ENCODE measurements at places on chromosomes 16 and 17.

- no peak for DNase-seq
Observed at GRCh38 chr16:54554581-54554980, 268.0 kb upstream of the IRX3 start.

- DNase-seq: no peak
Observed at GRCh38 chr16:85610059-85610445, 3.1 kb upstream of the GSE1 start.

DNA sequence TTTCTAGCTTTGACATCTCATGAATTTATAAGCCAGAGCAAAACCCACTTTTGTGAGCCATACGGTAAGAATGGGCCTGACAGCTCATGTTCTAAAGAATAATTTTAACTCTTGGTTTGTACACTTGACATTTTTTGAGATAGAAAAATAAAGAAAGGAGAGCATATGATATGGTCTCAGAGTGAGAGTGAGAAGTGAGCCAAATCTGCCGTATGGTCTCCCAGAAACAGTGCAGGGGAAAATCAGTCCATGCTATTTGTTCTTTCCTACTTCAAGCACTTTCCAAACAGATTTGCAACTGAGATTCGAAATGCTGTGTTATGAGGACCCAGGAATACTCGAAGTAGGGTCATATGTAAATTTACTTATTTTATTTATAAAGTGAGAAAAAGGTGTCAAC, 20.9 kb downstream of the SMIM36 start:
- DNase-seq: no peak

- no peak for DNase-seq
Observed at GRCh38 chr17:1878419-1879121, 48.8 kb downstream of the RPA1 start.

DNA sequence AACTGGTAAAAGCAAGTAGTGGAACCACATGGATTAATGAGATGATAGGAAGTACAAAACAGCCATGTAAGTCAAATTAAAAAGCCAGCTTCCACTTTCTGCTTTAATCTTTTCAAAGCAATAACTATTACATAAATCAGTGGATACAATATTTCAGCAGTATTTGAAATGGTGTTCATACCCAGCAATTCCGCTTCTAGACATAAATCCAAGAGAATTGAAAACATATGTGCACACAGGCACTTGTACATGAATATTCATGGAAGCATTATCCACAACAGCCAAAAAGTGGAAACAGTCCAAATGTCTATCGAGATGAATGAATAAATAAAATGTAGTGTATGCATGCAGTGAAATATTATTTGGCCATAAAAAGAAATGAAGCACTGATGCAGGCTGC, 27.4 kb downstream of the SLFN12L start:
- DNase-seq: no peak

DNA sequence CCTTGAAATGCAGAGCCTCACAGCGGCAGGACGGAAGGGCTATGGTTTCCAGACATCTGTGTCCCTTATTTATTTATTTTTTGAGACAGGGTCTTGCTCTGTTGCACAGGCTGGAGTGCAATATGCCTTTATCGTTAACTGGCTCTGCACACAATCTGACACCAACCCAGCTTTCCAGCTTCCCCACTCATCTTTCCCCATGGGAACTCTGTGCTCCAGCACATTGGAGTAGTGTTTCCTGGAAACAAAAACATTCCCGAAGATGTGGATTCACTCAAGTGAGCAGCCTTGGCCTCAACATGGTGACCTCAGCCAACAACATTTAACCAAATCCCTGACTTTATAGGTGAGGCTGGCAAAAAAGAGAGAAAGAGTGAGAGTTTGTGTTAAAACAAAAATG, 307.1 kb downstream of the TMEM114 start:
- DNase-seq: no peak

Data from activated CD4-positive, alpha-beta T cell treated with anti-CD3 and anti-CD28 coated beads, Interleukin-2, Interleukin-4, amounts not matched to agents 100 ng/mL and 50 ng/mL, durations not matched to agents 16 hours and 8 hours (primary cell).